Right lung (tissue), 10 donors: ENCODE measurements at places on chromosomes 16 and 17. TPM values are rescaled to one million over a fixed set of nuclear protein-coding genes. Genes with fewer than 3 reads are reported as not detected.
A peak's percentile ranks its signal among the peaks of the same experiment; 100 is the strongest.

- DNase-seq: no peak
These were observed 11.8 kb downstream of the METTL9 start for GRCh38 chr16:21611198-21611555.

- DNase-seq: no peak
These were observed 147.1 kb downstream of the CHD9 start for GRCh38 chr16:53201900-53202299.

GRCh38 chr17:10729334-10730193, at the start of gene TMEM220:
Gene TMEM220, minus strand, starts transcription at chr17:10730023. Its CDS starts 172 bp downstream, at chr17:10729851.
- peak; percentile 91 for DNase-seq

The CBX2 gene
- 20.1 TPM for polyA plus RNA-seq

GRCh38 chr16:51497541-51498211, 346.6 kb upstream of the SALL1 start:
- no peak for DNase-seq
